HT-29 (cell line): ENCODE measurements at places on chromosomes 5 and 9. TPM values are rescaled to one million over a fixed set of nuclear protein-coding genes. Genes with fewer than 3 reads are reported as not detected.

Gene TMEFF1
- not detected in 2 replicates for total RNA-seq

Gene SELENOP
- 0.16 and 0.18 TPM in 2 replicates for total RNA-seq

Gene DNM1
- total RNA-seq: 83.8 and 87.7 TPM in 2 replicates

Gene C5orf15
- total RNA-seq: 25.0 and 32.2 TPM in 2 replicates

Gene HRH2
- not detected in 2 replicates for total RNA-seq

Gene GDNF
- not detected in 2 replicates for total RNA-seq

Gene RBM22
- total RNA-seq: 25.0 and 28.0 TPM in 2 replicates
